ENCODE measurements at places on chromosomes 2 and 18. TPM values are rescaled to one million over a fixed set of nuclear protein-coding genes. Genes with fewer than 3 reads are reported as not detected.

GRCh38 chr2:158984604-158985135 is 16.2 kb downstream of the TANC1 start:
- DNase-seq: no peak

DNA sequence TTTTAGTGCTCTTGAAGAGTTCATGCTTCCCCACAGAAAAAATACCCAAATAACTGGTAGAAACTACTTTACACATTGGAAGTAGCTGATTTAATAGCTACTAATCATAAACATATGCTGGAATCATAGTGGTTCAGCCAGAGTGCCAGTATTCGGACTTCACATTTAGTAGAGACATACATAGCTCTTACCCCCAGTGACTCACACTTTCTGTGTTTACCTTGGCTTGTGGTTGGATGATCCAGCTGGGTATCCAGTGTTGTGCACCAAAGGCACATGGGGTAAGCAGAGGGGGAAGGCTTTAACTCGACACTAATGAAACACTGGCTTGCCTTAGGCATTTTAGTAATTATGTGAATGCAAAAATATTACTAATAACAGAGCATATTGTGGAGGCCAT is 18.1 kb downstream of the ARHGAP28 start:
- DNase-seq: no peak

DNA sequence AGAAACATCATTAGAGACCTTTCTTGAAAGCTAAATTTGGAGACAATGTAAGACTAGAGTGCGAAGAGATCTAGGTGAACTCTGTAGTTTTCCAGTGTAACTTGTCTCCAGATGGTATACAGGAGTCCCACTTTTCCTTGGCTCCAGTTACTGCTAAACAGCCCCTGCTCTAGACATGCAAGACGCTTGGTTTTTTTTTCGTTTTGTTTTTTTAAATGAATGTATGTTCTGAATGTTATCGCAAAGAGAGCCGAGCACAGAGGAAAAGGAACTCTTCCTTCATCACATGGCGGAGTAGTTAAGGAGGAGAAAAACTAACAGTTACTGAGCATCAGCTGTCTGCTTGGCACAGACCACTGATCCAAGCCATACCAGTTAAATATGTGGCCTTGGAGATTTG is 2.4 kb downstream of the RALB start:
- no peak for DNase-seq

GRCh38 chr2:182548031-182548950 is 121.5 kb upstream of the PDE1A start:
- DNase-seq: no peak

DNA sequence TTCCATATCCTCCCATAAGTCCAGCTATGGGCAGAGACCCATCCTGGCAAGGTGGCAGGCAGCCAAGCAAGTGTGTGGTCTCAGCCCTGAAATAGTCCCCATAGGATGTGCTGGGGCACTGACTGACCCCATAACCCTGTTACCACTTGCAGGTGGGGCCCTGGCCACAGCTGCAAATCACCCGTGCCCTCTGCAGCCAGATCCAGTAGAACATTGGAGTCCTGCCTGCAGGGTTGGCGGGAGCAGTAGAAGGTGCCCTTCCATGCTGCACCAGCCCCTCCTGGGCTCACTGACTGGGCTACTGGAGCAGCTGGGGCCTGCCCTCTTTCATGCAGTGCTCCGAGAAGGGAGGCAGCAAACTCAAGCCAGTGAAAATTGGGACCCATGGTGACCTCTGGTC is 112.6 kb upstream of the MCFD2 start:
- DNase-seq: no peak

DNA sequence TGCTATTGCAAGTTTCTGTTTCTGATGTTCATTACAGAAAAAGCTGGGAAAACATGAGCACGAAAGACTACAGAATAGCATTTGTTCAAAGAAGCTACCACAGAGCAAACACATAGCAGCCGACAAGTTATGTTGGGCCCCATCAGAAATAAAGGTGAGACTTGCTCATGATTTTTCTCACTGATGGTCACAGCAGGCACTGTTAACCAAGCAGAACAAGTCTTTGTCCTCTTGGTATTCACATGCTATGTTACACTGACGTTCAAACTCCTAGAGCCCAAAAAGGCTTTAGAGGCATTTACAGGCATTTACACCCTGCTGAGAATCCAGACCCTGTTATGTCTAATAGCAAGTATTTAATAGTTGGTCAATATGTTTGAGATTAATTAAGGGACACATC is 235.0 kb upstream of the HNMT start:
- no peak for DNase-seq

DNA sequence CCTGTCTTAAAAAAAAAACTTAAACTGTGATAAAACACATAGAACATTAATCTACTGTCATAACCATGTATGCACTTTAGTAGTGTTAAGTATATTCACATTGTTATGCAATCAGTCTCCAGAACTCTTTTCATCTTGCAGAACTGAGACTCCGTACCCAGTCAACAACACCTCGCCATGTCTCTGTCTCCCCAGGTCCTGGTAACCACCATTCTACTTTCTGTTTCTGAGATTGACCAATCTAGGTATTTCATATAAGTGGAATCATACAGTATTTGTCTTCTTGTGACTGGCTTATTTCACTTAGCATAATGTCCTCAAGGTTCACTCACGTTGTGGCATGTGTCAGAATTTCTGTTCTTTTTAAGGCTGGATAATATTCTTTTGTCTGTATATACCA is 290.8 kb upstream of the CXCR4 start:
- DNase-seq: no peak

DNA sequence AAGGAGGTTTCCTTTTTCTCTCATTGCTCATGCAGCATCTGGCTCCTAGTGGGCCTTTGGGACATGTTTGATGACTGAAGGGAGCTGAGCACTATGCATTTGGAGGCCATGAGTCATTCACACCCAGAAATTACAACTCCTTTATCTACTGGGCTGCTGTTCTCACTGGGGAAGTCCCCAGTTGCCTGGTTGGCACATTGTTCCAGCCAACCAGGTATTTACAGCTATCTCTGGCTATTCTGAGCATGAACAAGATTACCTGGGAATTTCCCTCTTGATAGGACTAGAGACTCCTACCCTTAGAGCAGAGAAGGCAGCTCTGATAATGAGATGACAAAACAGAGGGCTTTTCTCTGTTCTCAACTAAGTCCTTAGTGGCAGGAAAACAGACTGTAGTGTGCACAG is 206.5 kb downstream of the SETBP1 start:
- peak; percentile 74 for DNase-seq

DNA sequence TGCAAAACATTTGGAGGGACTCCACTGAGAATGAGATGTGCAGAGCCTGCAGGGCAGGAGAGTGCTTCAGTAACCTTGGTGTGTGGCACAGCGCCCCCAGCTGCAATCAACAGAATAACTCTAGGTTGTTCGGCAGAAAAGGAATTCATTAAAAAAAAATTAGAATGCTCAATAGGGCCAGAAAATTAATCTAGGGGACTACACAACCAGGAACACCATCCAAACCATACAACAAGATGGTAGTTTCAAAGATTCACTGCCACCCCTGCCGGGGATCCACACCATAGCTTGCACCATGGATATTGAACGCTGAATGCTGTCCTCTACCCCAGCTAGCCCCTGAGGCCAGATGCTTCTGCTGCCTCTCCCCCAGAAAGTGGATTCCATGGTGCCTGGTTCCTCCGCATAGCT is 50.1 kb downstream of the THUMPD2 start:
- DNase-seq: peak; percentile 71

GRCh38 chr2:60498816-60499429 is 54.5 kb downstream of the BCL11A start:
- no peak for DNase-seq

GRCh38 chr2:226142463-226142862 is 657.2 kb downstream of the IRS1 start:
- no peak for DNase-seq

- no peak for DNase-seq
Observed at GRCh38 chr18:21958707-21959450, 210.5 kb upstream of the GATA6 start.

- DNase-seq: no peak
Observed at GRCh38 chr2:99619151-99619550, 129.3 kb upstream of the REV1 start.

DNA sequence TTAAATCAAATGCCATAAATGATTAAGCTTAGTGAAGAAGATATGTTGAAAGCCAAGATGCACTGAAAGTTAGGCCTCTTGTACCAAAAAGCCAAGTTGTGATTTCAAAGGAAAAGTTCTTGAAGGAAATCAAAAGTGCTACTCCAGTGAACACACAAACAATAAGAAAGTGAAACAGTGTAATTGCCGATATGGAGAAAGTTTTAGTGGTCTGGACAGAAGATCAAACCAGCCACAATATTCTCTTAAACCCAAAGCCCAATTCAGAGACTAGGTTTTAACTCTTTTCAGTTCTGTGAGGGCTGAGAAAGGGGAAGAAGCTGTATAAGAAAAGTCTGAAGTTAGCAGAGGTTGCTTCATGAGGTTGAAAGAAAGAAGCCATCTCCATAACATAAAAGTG is 101.8 kb upstream of the RPE start:
- no peak for DNase-seq

DNA sequence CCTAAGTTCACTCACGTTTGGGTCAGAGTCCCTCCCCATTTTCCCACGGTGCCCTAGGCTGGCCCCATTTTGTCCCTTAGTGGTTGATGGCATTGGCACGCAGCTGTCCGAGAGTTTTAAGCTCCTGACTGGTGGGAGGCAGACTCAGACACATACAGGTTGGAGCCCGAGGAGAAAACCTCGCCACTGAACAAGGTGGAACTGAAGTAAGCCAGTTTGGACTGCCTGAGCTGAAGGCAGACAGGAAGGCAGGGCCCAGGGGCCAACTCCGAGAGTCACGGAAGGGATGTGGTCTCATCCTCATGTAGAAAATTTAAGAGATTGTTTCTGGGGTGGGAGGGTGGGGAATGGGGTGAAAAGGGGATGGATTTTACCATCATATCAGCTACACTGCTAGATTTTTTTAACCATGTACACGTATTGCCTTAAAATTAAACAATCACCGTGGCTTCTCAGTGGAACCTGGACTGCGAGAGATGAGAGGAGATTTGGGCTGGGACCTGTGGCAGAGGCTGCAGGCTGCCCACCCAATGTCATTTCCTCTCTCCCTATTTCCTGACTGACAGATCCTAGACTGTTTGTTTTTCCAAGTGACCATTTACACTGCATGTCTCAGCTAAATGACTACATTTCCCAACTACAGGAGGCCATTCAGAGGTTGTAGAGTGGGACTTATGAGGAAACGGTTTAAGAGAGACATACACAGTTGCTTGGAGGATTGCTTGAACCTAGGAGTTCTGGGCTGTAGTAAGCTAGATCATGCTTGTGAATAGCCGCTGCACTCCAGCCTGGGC is 19.4 kb upstream of the NMUR1 start:
- DNase-seq: no peak

GRCh38 chr2:126038861-126039260 is 617.1 kb upstream of the GYPC start:
- DNase-seq: no peak

GRCh38 chr18:42107287-42107686 is 152.3 kb downstream of the PIK3C3 start:
- DNase-seq: no peak

GRCh38 chr18:41558715-41559114 is 396.3 kb upstream of the PIK3C3 start:
- no peak for DNase-seq

DNA sequence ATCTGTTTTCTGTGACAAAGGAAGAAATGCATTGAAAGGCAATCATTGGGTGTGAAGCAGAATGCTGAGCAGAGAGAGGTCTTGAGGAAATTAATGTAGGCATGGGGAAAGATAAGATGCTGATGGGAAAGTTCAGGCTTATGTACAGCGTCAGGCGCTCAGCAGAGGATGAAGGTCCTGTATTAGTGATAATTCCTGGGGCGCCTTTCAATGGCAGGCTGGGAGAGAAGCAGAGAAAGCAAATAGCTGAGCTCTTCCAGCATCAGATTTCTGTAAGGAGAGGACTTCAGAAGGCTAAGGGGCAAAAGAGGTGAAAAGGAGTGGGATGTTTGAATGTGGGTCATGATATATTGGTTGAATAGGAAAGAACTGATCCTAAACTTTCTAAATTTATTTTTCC is 129.8 kb downstream of the HNMT start:
- DNase-seq: no peak

DNA sequence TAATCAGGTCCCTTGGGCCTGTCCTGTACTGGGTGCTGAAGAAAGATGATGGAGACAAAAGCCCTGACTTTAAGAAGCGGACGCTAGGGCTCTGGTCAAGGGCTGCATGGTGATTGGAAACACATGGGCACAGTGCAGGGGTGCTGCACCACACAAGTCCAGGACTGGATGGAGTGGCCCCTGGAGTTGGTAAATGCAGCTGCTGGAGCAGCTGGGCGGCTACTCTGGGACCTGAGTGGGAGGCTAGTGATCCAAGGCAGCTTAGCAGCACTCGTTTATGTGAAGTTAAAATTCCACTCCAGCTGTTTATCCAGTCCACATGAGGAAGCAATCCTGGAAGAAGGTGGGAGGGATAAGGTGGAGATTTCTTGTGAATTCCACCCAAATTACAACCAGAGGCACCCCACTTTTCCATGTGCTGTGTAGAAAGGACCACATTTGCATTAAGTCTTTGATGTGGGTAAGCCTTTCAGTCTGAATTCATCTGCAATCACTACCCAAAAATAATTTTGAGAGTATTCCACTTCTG is 24.9 kb downstream of the MERTK start:
- no peak for DNase-seq

DNA sequence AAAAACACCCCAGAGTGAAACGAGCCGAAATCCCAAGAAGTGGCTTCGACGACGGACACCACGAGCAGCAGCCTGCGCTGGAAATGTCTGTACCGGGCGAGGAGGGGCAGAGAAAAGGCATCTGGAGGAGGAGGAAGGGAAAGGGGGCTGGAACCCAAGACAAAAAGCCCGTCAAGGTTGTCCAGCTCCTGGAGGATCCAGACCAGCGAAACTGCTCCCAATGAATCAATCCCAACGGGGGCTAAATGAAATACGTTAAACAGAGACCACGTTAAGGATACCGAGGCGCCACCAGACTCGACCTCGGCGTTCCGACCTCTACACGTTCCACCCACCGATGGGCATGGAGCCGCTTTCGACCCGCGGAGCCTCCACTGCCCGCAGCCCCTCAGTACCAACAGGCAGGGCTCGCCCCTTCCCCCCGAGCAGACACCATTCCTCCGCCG is 400 bp downstream of the CCDC88A start:
- no peak for DNase-seq

FMNL2 gene
- total RNA-seq: 3.0 TPM

LCT gene
- total RNA-seq: 0.16 TPM

PJVK gene
- 1.9 TPM for total RNA-seq

IL1F10 gene
- not detected for total RNA-seq

SLC14A1 gene
- 1.3 TPM for total RNA-seq

LINC00305 gene
- total RNA-seq: not detected

IL36A gene
- not detected for total RNA-seq

Measured in activated CD4-positive, alpha-beta T cell treated with anti-CD3 and anti-CD28 coated beads for 36 hours (primary cell).